ENCODE measurements at places on chromosomes 4 and X.

GRCh38 chrX:64975491-64975890 lies 759 bp downstream of the ZC4H2 start:
- H3K4me3 ChIP-seq: peak overlapping the region; percentile 73
- no peaks in the 10 kb centered on the region for H3K36me3 ChIP-seq
- peak overlapping the region; percentile 20 for H3K27ac ChIP-seq
- peaks cover 2% of the 10 kb centered on the region for H3K4me1 ChIP-seq

- no peaks in the 10 kb centered on the region for H3K27me3 ChIP-seq
- H3K36me3 ChIP-seq: no peaks in the 10 kb centered on the region
- peak overlapping the region; percentile 69 for H3K27ac ChIP-seq
- DNase-seq: peak; percentile 52
- H3K4me1 ChIP-seq: no peaks in the 10 kb centered on the region
- peak overlapping the region; percentile 48 for H3K4me3 ChIP-seq
Measured at GRCh38 chrX:131741103-131741581, 197.3 kb downstream of the OR13H1 start.

- H3K27ac ChIP-seq: no peak overlapping the region
- no peaks in the 10 kb centered on the region for H3K36me3 ChIP-seq
- H3K4me3 ChIP-seq: no peak overlapping the region
Measured at GRCh38 chr4:81881855-81882621, 410.3 kb upstream of the RASGEF1B start.

- no peaks in the 10 kb centered on the region for H3K27me3 ChIP-seq
- no peak overlapping the region for H3K27ac ChIP-seq
- H3K4me1 ChIP-seq: no peaks in the 10 kb centered on the region
- H3K4me3 ChIP-seq: no peak overlapping the region
Measured at GRCh38 chrX:87468941-87469340, 48.7 kb upstream of the KLHL4 start.

DNA sequence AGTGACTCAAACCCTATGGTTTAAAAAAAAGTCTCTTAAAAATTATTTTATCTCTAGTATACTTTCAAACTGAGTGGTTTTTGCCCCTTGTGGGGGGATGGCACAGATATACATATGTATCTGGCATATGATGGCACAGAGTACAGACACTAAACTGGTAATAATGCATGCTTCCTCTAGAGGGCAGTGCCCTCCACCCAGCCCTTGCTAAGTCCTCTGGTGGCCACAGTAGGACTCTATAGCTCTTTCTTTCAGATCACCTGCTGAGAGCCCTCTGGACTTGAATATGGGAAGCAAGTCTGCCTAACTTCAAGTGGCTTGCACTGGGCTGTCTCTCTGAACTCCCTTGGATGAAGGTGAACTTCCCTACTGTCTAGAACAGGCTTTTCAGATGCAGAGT lies 66.3 kb downstream of the TSPAN7 start:
- H3K4me3 ChIP-seq: no peak overlapping the region
- DNase-seq: no peak
- H3K36me3 ChIP-seq: no peaks in the 10 kb centered on the region
- H3K27me3 ChIP-seq: no peaks in the 10 kb centered on the region

GRCh38 chrX:477441-478012 lies 90.8 kb upstream of the PPP2R3B start:
- H3K27me3 ChIP-seq: no peaks in the 10 kb centered on the region
- no peaks in the 10 kb centered on the region for H3K36me3 ChIP-seq
- DNase-seq: peak; percentile 46
- H3K27ac ChIP-seq: no peak overlapping the region
- no peak overlapping the region for H3K4me3 ChIP-seq

GRCh38 chrX:24487571-24487970 lies 22.5 kb downstream of the PDK3 start:
- H3K4me3 ChIP-seq: no peak overlapping the region
- H3K27ac ChIP-seq: peak overlapping the region; percentile 41
- H3K4me1 ChIP-seq: no peaks in the 10 kb centered on the region
- no peaks in the 10 kb centered on the region for H3K27me3 ChIP-seq
- H3K36me3 ChIP-seq: no peaks in the 10 kb centered on the region

DNA sequence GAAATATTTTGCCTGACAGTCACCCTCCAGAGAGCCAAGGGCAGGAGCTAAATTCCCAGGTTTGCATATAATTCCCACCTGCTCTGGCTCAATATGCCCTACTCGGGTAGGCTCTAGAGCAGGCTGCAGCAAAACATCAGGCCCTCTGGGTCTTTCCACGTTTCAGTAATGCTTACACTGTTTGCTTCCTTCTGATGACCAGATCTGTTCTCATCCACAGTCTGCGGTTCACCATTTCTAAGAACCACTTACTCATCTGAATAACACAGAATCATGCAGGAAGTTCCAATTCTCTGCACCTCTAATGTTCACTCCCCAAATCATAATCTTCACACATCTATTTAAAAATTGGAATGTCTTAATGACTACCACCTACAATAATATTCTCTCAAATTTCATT lies 141.4 kb downstream of the PPP3CA start:
- DNase-seq: no peak
- H3K27me3 ChIP-seq: no peaks in the 10 kb centered on the region
- no peak overlapping the region for H3K27ac ChIP-seq
- H3K36me3 ChIP-seq: no peaks in the 10 kb centered on the region
- H3K4me3 ChIP-seq: no peak overlapping the region

DNA sequence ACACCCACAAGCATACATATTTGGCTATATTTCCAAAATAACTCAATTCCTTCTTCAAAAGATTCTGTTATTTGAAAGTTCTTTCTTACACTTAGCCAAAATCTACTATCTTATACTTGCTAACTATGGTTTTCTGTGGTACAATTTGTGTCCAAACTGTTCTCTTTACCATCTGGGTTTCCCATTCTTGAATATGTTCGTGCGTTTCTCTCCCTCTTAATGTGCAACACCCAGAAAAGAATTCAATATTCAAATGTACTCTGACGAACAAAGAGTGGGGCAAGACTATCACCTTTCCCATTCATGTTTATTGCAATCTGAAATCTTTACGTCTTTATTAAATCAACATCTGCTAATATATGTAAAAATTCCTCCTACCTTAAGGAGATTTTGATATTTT lies 912.7 kb downstream of the FAT4 start:
- no peak for DNase-seq
- H3K27ac ChIP-seq: no peak overlapping the region
- no peaks in the 10 kb centered on the region for H3K36me3 ChIP-seq

DNA sequence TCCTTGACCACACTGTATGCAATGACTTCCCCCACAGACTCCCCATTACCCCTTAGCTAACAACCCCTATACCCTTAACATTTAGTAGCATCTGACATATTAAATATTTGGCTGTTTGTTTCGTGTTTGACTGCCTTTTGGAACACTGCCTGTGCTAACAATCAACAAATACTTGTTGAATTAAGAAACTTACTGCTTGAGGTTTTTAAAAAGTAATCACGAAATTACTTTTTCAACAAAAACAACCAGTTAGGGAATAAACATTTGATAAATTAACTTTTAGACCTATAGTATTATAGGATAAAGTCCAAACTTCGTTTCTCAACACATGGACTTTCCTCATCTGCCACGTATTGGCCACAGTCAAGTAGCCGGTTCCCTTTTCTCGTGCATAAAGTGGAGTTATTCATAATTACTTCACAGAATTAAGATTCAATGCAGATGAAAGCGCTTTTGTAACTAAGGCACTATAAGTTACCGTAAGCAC lies 555 bp upstream of the ELMOD2 start:
- no peaks in the 10 kb centered on the region for H3K27me3 ChIP-seq
- H3K27ac ChIP-seq: peak overlapping the region; percentile 2
- H3K36me3 ChIP-seq: peaks cover 7% of the 10 kb centered on the region
- H3K4me3 ChIP-seq: peak overlapping the region; percentile 87
- no peak for DNase-seq
- peaks cover 4% of the 10 kb centered on the region for H3K4me1 ChIP-seq
